Uterus (tissue), 4 donors: ENCODE measurements at places on chromosomes 4 and X.

GRCh38 chr4:101039367-101039766 is 308.0 kb downstream of the PPP3CA start:
- DNase-seq = no peak

DNA sequence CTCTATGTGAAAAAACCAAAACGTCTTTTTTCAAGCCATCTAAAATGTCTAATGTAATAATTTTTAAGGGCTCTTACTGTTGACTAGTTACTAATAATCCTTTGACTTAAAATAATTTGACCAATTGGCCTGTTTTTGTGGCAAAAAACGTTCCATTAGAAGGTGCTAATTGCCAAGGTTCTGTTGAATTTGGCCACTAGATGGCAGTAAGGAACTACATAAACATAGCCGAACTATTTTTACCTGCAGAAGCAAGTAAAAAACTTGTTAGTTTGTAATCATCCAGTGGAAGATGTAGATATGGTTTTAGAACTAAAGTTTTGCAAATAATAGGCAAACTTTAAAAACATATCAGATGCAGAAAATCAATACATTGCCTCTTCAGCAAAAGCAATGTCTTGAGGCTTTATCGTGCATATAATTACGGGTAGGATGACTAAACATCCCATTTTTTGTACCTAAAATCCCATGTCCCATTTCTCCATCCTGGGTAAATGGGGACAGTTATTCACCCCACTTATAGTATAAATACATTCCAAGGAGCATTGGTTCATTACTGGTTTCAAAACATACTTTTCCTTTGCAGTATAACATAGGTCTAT is 57.6 kb downstream of the PROM1 start:
- DNase-seq = no peak

GRCh38 chr4:95510145-95510544 is 38.6 kb downstream of the UNC5C start:
- no peak for DNase-seq

DNA sequence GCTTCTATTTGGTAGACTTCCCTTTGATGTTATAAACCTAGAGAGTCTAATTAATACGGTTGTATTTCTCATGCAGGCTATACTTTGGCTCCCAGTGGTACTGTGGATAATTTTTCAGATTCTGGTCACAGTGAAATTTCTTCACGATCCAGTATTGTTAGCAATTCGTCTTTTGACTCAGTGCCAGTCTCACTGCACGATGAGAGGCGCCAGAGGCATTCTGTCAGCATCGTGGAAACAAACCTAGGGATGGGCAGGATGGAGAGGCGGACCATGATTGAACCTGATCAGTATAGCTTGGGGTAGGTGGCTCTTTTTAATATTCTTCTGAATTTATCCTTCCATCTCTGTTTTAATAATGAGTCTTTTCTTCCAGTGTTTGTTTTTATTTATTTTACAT is 249.7 kb downstream of the RAPGEF2 start:
- no peak for DNase-seq

- no peak for DNase-seq
These were observed 6.0 kb downstream of the FRG2 start for GRCh38 chr4:190020790-190021717.

GRCh38 chr4:40231316-40231863 is 34.6 kb downstream of the RHOH start:
- no peak for DNase-seq

- DNase-seq = no peak
These were observed 111.5 kb downstream of the DHRSX start for GRCh38 chrX:2389324-2389723.

- no peak for DNase-seq
These were observed 721 bp upstream of the TMEM150C start for GRCh38 chr4:82562564-82562854.

DNA sequence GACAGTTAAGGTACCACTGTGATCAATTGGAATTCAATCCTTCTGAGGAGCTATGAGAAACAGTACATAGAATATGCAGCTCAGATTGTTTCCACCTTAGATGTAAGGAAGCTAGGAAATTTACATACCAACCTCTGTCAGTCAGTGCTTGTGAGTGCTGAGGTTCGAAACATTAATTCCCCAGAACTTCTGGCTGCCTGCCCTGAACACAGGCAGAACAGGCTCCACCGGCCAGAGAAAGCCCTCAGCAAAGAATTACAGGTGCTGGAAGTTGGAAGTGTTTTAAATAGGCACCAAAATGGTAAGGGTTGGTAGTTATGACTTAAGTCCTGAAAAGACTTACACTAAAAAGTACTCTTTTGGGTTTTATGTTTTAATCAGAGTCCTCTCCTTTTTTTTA is 651.8 kb downstream of the C4orf33 start:
- DNase-seq = no peak

DNA sequence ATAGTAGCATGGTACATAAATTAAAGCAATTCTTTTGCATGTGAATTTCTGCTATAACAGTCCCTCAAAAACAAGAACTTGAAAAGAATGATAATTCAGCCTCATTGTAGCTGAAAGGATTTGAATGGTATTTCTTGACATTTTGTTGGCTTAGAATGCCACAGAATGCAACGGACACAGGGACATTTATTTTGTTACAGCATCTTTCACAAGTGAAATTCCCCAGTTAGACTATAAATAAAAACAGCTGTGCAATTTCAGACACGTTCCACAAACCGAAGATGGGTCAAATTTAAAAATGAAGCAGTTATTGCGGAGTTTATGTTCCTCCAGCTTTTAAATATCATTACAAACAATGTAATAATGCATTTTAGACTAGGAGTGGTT is 82.8 kb upstream of the AMELX start:
- DNase-seq = no peak

GRCh38 chrX:110412971-110413726 is 54.5 kb downstream of the RTL9 start:
- peak; percentile 64 for DNase-seq

- DNase-seq = no peak
These were observed 111.2 kb upstream of the ZNF827 start for GRCh38 chr4:146049802-146050201.

DNA sequence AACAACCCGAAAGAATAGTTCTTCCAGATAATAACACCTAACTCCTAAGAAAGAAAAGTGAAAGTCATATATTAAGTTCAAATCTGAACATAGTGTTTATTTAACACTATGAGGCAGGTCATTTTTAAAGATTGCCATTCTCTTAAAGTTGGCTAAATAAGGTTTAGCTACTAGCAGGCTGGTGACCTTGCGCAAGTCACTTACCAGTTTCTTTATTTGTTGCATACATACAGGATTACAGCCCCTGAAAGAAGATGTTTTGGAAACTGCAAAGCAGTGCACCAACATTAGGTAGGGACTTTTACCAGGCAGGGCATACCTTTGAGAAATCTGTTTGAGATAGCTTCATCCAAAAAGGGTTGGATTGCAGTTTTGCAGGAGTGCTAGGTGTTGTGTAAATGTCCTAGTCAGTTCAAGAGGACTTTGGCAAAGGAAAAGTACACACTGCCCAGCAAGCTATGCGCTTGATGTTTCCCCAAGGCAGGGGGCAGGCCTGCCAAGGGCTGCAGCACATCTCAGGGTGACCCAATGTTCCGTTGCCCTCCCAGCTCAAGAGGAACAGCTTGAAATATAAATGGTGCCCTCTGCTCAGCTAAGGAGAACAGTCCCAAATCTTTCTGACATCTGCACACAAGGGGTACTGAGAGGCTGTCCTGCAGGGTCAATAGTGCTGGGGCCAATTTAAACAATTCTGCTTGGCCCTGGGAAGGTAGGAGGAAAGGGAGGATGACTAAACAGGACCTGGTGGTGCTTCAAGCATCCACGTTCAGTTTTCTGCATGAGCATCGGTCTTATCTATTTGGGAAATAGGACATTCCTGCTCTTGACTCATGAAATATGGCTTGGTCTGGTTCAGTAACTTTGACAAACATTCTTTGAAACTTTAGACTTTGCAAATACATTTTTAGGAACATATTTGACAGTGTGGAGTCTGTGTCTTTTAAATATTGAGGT is 130.8 kb downstream of the COL4A6 start:
- DNase-seq = no peak

- no peak for DNase-seq
These were observed 1021.9 kb downstream of the FAM133A start for GRCh38 chrX:94695910-94696309.

GRCh38 chrX:152843852-152844251 is 13.0 kb downstream of the NSDHL start:
- DNase-seq = no peak

DNA sequence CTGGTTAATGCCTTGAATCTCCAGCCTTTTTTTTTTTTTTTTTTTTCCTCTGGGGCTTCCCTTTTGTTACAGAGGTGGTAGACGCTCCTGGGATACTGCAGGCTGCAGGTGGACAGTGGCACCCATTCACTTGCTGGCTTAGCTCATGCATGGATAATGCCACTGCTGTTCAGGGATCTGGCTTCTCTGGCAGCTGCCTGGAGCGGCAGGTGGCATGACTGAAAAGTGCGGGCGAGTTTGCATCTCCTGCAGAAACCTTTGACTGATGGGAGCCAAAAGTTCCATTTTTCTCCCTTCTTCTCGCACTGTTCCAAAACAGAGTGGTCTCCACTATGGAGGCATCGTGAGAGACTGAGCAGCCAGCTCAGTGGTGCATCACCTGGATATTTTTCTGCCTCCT is 5.9 kb upstream of the STIM2 start:
- no peak for DNase-seq

GRCh38 chrX:57313583-57314215 is 27.2 kb downstream of the FAAH2 start:
- no peak for DNase-seq

GRCh38 chr4:54961357-54961975 is 163.9 kb downstream of the KDR start:
- no peak for DNase-seq

GRCh38 chr4:169417629-169418282 is 147.0 kb upstream of the SH3RF1 start:
- no peak for DNase-seq

GRCh38 chr4:6497796-6498195 is 25.4 kb upstream of the PPP2R2C start:
- DNase-seq = no peak

DNA sequence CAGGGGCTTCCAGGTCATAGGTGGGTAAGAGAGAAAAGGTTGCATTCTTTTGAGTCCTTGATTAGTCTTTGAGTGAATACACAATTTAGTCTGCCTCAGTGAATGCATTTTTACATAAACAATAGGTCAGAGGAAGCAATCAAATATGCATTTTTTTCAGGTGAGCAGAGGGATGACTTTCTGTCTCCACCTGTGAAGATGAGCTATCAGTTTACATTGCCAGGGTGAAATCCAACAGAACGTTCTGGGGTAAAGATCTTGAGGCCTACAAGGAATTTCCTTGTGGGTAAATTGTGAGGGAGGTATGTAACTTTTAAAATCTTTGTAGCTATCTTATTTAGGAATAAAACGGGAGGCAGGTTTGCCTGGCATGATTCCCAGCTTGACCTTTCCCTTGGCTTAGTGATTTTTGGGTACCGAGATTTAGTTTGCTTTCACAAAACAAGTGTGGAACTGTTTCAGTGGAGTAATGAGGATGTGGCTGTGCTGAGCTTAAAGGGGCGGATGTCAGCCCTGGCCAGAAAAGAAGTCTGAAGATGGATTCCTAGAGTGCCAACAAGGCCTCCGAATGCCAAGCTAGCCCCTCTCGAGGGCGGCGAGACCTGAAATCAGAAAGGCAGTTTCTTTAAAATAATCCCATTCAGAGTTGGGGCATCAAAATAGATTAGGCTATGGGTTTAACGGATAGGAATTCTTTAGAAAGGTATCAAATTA is 29.5 kb downstream of the TMEM131L start:
- no peak for DNase-seq

DNA sequence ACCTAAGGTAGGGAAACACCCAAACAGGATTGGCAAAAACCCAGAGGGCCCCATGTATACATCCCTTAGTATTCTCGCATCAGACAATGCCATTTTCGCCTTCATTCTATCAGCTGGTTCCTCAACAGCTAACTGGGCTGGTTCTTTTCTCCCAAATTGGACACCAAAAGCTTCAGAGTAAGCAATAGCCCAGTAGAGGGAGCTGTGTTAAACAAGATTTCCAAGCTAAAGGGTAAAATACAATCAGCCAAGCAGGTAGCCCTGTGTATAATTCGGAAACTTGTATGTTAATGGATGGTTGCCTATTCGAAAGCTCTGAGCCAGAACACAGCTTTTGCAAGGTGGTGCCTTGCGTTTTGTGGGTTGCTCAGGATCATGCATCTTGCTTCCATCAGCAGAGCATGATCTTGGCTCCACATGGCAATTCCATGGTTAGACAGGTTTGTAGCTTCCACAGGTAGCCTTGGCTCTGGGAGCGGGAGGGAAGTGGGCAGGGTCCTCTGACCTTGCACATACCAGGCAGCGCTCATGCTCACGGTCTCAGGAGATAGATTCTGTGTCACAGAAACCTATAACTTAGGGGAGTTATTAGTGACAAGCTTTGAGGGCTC is 115.2 kb upstream of the LNX1 start:
- DNase-seq = peak; percentile 40

GRCh38 chr4:96312046-96312685 is 472.3 kb downstream of the PDHA2 start:
- no peak for DNase-seq
